ENCODE measurements at places on chromosomes 5 and 9.

DNA sequence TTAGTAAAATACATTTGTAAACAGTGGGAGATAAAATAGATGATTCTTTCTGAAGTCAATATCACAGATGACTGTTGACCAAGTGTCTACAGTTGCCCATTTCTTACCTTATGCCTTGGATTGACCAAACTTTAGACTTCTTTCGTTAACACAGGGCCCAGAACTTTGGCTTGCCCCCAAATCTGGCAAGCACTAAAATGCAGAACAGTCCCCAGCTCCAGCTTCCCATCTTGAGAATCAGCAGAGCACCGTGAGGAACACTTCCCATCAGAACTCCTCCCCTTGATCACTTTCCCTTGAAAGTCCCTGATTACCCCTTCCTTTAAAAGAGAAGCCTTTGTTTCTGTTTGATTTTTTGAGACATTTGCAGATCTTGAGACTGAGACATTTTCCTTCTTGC is 1039.9 kb downstream of the TLE1 start:
- DNase-seq, result peak; percentile 1

- no peak for DNase-seq
Measured at GRCh38 chr5:33576726-33577590, 136.2 kb downstream of the TARS1 start.

DNA sequence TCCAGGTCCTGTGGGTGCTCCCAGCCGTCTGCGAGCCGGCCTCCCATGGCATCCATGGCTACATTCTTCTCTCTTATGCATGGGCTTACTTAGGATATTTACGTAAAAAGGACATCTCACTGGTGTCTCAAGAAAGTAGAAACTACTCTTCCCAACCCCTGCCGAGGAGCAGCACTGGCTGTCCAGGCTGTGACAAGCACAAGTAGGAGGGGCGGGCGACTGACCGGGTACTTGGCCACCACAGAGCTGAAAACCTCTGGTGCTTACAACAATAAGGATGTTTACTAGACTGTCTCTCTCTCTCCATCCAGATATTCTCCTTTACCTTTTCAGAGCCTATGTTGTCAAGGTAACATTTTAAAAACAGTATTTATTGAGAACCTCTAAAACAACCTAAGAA is 56.3 kb upstream of the TBC1D9B start:
- DNase-seq, result no peak

DNA sequence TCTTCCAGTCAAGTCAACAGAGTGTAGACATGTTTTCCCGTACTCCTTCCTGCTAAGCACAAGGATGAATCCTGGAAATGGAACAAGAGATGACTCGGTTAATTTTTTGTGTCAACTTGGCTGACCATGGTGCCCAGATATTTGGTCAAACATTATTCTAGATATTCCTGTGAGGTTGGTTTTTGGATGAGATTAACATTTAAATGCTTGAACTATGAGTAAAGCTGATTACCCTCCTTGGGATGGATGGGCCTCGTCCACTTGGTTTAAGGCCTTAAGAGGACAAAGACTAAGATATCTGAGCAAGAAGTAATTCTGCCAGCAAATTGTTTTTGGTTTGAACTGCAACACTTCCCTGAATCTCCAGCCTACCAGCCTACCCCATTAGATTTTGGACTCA is 338.1 kb upstream of the MSX2 start:
- peak; percentile 58 for DNase-seq

- no peak for DNase-seq
Measured at GRCh38 chr5:35850967-35851680, 5.6 kb upstream of the IL7R start.

DNA sequence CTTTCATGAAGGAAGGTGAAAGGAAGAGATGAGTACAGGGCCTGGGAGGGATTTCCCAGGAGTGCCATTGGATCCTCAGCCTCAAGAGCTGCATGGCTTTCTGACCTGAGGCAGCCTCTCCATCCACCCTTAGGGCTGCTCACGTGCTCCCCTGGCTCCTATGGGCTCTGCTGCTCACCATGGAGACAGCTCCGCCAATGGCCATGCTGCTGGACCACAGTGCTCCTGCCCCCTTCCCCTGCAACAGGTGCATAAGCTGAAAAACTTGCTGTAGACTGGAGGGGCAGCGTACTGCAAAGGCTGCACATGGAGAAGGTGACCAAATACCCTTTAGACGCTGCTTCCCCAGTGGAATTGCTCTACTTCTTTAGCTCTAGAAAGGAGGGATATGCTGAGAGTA is 112.7 kb upstream of the PANK3 start:
- no peak for DNase-seq

DNA sequence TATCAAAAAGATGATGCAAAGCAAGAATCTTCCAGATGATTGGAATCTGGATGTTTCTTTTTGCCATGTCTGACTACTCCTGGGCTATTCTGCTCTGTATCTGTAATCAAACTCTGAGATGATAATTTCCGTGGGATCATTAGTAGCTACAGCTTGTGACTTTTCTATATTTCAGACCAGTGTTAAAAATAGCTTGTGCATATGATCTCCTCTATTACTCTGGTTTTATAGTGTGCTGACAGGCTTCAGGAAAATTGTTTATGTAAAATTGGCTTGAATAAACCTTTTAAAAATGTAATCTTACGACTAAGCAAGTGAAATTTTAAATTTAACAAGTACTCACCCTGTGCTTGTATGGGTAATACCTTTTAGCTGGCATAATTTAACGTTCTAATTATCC is 40.4 kb downstream of the NAA35 start:
- no peak for DNase-seq

DNA sequence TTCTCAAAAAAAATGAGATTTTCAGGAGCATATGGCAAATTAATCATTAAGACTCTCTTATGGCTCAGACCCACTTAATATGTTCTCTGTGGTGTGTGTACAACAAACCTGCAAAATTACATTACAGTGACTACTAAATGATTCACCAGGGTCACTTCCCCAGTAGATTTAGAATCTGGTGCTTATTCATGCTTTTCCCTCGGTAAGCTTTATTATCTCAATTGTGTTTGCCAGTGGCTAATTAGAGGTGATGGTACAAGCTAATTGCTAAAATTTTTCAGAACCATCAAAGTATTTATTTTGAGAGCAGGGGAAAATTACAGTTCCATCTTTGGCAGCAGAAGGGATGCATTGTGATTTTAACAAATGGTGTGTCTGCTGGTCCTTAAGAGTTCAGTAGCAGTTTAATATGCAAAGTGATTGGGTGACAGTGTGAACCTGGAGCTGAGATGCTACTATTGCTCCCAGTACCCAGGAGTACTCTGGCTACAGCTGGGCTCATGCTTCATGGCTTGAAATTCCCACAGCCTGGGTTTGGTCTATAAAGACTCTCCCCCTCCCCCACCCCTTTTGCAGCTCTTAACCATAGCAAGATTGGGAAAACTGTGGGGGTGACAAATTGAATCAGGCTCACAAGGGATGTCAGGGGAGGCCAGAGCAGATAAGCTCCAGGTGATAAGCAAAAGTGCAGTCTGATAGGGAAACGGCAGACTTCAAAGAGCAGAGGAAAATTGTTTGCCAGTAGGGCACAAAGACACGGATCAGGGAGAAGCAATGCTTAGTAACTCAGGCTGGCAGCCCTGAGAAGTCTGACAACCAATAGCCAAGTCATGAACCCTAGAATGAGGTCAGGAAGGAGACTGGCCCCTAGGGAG is 92.8 kb upstream of the RAD23B start:
- DNase-seq, result peak; percentile 76

GRCh38 chr5:14659821-14660607 is 4.5 kb upstream of the OTULIN start:
- peak; percentile 56 for DNase-seq

GRCh38 chr9:89886281-89886700 is 281.5 kb downstream of the GADD45G start:
- peak; percentile 82 for DNase-seq

- no peak for DNase-seq
Measured at GRCh38 chr5:115379622-115380344, 83.3 kb upstream of the CCDC112 start.

GRCh38 chr5:67353500-67354450 is 157.2 kb upstream of the CD180 start:
- peak; percentile 64 for DNase-seq

- DNase-seq, result no peak
Measured at GRCh38 chr5:135594416-135594960, 15.7 kb upstream of the CXCL14 start.

- no peak for DNase-seq
Measured at GRCh38 chr9:127548352-127548881, 63.7 kb upstream of the STXBP1 start.

- no peak for DNase-seq
Measured at GRCh38 chr5:76114179-76114851, 31.1 kb downstream of the SV2C start.

- DNase-seq, result no peak
Measured at GRCh38 chr9:19156026-19156474, 28.8 kb upstream of the PLIN2 start.

DNA sequence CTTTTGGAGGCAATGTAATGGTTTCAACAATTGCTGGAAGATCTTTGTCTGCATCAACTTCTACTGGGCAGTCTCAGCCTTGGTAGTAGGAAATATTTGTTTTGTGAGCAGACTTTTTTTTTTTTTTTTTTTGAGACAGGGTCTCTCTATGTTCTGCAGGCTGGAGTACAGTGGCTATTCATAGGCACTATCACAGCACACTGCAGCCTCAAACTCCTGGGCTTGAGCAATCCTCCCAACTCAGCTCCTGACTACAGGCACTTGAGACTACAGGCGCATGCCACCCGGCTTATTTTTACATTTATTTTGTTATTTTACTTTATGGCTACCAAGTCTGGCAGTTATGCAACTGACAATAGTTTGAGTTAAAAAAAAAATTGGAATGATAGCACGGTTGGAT is 187.3 kb downstream of the SNX18 start:
- no peak for DNase-seq
